Kidney glomerular epithelial cell (primary cell): ENCODE measurements at places on chromosomes 2 and 18.

DNA sequence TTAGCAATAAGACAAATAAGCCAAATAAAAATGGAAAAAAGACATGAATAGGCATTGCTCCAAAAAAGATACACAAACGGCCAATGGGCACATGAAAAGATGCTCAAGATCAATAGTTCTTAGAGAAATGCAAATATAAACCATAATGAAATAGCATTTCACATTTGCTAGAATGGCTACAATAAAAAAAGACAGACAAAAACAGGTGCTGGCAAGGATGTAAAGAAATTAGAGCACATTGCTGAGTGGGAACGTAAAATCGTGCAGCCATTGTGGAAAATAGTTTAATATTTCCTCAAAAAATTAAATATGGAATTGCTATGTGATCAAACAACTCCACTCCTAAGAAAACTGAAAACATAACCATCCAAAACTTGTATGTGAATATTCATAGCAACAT is 160.0 kb upstream of the SPATS2L start:
- DNase-seq, result no peak

- peak; percentile 67 for DNase-seq
Measured at GRCh38 chr2:205885492-205886099, 200.4 kb downstream of the INO80D start.

DNA sequence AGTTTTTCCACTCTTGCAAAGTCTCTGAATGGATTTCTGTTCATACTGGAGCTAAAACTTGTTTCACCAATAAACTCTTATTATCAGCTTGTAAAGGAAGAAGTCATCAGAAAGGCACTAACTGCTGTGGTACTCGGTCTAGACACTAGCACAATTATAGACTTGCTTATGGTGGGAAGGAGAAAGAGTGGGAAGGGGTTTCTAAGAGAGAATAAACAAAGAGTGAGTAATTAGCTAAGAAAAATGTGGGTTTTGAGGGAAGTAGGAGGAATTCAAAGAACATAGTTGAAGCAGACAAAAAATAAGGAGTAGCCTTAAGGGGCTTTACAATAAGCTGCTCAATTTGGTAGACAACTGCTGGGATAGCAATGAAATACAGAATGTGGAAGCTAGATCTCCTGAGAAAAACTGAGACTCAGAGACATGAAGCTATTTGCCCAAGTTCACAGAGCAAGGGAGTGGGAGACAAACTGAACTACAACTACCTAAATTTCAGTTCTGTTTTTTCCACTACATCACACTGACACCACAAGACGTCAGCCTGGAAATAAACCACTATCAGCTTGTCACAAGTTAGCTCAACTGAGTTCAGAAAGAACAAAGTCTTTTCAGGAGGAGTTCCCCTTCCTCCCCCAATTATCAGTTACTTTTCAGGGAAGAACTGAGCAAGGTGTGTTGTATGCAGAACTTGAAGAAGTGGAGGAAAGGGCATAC is 59.7 kb downstream of the MAP4K3 start:
- peak; percentile 5 for DNase-seq

GRCh38 chr2:59532808-59533207 is 1020.6 kb downstream of the BCL11A start:
- no peak for DNase-seq

DNA sequence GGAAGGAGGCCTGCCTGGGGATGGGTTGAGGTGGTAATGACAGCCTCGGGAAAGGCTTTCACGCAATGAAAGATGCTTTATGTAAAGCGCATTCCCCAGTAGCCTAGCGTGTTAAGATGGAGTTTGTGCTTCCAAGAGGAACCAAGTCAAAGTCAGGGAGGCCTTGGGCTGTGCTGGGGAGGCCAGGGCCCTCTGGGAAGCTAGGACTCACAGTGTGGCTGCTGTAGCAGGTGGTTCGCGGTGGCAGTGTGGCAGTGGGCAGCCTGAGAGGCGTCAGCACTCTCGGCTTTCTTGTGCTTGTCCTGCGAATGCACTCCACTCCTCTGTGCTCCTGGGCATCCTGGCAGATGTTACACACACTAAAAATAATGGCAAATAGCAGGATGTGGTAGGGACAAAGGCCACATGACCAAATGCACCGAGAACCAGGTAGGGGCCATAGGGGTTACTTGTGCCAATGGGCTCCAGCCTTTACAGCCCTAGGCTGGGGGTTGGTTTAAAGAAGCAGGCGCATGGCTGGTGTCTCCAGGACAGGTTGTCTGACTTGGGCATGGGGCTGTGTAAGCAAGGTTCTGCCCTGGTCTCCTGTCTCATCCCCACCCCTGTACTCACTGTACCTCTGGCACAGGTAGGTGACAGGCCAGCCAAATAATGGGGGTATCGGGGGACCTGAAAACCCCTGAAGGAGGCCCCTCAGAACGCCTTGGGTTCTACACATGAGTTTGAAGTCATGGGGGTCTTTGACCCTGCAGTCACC is 154.4 kb upstream of the TWIST2 start:
- DNase-seq, result no peak

- no peak for DNase-seq
Measured at GRCh38 chr2:11482473-11483035, 16.6 kb upstream of the E2F6 start.

GRCh38 chr2:120533625-120534024 is 187.7 kb downstream of the INHBB start:
- no peak for DNase-seq

- peak; percentile 32 for DNase-seq
Measured at GRCh38 chr2:58137221-58137620, 90.6 kb downstream of the VRK2 start.

DNA sequence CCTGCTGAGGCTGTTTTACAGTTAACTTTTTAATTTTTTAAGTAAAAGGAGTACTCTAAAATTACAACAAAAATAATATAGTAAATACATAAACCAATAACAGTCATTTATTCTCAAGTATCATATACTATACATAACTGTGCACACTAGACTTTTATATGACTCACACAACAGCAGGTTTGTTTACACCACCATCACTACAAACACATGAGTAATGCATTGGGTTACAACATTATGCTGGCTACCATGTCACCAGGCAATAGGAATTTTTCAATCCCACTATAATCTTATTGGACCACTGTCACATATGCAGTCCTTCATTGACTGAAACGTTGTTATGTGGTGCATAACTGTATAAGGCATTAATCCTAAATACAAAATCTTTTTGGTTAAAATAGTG is 42.5 kb downstream of the RASGRP3 start:
- no peak for DNase-seq

DNA sequence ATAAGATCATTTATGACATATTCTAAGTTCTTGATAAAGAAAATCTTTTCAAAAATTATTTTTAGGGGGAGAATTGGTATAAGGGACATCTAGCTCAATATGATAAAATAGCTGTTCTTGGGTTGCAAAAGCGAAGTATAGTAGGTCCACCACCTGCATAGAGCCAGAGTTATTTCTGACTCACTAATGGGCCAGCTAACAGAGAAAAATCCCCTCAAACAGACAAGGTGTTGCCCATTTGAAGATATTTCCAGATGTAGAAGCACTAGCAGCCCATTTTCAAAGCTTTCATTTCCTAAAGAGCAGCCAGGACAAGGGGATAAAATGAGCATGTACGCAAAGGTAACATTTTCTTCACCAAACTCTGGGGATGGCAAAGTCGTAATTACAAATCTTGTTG is 165.7 kb upstream of the FN1 start:
- DNase-seq, result no peak

- DNase-seq, result no peak
Measured at GRCh38 chr18:77993188-77993981, 743.7 kb downstream of the GALR1 start.

- DNase-seq, result no peak
Measured at GRCh38 chr2:24762518-24762917, 30.7 kb downstream of the PTRHD1 start.

DNA sequence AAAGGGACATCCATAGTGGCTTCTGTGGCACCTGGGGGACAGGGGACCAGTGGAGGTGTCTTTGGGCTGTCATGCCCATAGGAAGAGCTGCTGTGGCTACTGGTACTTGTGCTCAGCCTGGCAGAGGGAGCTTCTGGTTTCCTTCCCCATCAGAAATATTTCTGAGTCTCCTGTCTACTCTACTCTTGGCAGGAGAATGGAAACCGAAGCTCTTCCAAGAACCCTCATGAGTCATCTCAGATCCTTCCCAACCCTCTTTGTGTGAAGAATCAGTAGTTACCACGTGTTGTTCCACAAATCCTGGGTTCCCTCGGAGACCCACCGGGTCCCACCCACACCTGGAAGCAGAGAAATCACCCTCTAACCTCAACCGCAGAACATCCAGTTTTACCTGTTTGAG is 234.9 kb downstream of the FHOD3 start:
- DNase-seq, result no peak

- DNase-seq, result no peak
Measured at GRCh38 chr2:71934595-71935261, 212.9 kb downstream of the CYP26B1 start.

DNA sequence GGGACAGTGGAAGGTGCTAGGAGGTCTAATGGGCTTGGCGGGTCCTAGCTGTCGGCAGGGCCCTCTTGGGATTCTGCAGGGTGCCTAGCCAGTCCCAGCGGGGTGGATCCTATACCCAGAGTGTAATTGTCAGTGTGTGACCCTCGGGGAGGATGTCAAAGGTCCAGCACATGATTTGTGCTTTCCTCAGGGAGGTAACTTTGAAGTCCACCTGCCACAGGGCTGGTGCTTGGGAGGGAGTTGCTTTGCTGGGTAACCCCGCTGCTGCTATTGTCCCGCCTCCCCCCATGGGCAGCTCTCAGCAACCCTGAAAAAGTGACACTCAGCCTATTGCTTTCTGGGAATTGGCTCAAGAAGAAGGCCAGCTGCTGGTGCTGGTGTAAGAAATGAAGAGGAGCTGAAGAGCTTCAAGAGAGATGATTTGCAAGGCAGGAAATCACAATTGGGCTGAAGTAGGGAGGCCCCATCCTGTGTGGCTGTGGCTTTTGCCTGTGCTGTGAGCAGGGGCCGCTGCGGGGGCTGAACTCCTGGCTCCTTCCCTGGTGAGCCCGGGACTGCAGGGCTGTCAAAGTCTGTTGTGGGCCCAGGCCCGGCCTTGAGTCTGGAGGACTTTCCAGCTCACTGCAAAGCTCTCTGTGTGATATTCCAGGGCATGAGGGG is 36.4 kb downstream of the EMILIN2 start:
- DNase-seq, result no peak

DNA sequence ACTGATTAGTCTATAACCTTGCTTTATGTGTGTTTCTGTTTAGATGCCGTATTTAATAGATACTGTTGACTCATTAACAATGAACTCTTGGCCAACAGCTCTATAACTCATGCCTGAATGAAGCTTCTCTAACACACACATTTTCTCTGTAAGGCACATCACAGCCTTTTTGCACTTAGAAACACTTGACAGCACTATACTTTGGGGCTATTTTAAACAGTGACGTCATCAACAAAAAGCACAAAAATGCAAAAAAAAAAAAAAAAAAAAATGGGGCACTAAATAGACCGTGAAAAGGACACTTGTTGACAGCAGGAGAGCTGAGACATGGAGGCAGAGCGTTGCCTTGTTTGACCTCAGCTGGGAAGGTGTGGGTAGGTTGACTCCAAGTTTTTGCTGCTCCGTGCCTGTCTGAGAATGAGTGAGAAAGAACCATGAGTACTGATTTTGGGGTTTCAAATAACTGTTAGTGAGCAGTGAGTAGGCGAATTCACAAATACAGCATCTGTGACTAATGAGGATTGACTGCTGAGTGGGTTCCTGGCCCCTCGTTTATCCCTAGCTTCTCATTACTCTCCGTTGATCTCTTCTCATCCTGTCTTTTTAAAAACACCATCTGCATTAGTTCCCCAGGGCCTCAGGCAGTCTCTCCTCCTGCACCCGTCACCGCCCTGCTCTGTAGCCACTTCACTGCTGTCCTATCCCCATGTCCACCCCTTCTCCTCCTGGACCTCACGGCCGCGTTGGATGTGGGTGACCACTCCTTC is 24.4 kb downstream of the SPP2 start:
- DNase-seq, result no peak

DNA sequence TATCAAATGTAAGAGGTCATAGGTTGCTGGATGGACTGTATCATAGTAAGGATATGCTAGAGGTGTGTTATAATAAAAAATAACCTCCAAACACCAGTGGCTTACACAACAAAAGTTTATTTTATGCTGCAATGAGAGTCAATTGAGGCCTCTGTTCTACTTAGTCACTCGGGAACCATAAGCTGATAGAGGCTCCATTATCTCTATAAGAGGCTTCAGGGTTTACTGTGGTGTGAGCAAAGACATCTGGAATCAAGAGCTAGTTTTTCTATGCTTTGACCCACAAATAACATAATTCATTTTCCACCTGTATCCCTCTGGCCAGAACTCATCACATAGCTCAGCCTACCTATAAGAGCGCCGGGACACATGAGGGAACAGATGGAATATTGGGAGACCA is 47.5 kb upstream of the NEMP2 start:
- DNase-seq, result no peak

DNA sequence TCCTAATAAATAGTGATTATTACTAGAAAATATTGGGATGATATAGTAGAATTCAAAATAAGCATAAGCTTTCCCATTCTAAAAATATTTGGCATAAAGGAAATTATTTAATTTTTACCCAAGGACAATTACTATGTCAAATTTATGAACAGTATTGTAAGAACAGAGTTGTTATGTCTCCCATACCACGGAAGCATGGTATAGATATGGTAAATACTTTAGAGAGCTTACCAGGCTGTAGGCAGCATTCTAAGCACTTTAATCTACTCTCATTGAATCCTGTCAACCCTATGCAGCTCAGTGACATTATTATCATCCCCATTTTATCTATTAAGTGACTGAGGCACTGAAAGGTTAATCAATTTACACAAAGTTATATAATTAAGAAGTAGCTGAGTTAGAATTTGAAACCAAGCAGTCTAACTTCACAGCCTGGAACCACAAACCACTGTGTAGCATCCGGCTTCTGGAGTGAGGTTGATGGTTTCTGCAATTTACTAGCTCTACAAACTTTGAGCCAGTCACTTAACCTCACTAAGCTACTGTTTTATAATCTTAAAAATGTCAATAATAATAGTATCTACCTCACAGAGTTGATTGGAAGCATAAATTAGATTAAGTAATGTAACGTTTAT is 323.7 kb downstream of the ARHGAP15 start:
- DNase-seq, result no peak

GRCh38 chr18:13268158-13269012 is 49.8 kb downstream of the LDLRAD4 start:
- no peak for DNase-seq

DNA sequence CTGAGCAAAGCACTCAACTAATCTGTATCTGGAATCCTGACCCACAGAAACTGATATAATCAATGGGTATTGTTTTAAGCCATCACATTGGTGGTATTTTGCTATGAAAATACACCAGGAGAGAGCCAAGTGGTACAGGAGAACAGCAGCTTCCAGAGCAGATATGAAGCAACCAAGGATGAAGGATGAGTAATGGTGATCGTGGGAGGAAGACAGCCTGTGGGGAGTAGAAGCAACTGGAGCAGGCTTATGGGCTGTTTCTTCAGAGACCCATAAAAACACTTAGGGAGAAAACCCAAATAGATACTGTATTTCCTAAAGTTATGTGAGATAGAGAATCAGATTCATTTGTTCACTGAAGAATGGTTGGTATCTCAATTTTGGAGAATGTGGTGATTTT is 330.8 kb downstream of the NUP35 start:
- DNase-seq, result no peak
